ENCODE measurements at places on chromosomes 7 and 10.
A peak's percentile ranks its signal among the peaks of the same experiment; 100 is the strongest.

DNA sequence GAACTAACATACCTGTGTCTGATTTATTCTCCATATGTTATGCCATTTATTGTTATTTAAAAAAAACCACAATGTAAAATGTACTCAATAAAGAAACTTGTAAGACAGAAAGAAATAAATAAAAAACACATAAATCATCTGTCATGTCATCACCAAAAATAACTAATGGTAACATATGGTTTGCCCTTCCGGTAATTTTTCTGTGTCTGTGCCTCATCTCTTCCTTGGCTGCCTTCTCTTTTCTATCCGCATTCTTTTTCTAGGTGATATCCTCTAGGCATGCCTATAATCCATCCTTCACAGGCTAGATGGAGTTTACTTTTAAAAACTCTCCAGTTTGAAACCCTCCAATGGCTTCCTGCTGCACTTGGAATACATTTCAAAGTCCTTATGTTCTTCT lies 304.0 kb upstream of the ETV1 start:
- peaks cover 6% of the 10 kb centered on the region for H3K27me3 ChIP-seq
- no peak overlapping the region for H3K27ac ChIP-seq
- no peaks in the 10 kb centered on the region for H3K36me3 ChIP-seq

DNA sequence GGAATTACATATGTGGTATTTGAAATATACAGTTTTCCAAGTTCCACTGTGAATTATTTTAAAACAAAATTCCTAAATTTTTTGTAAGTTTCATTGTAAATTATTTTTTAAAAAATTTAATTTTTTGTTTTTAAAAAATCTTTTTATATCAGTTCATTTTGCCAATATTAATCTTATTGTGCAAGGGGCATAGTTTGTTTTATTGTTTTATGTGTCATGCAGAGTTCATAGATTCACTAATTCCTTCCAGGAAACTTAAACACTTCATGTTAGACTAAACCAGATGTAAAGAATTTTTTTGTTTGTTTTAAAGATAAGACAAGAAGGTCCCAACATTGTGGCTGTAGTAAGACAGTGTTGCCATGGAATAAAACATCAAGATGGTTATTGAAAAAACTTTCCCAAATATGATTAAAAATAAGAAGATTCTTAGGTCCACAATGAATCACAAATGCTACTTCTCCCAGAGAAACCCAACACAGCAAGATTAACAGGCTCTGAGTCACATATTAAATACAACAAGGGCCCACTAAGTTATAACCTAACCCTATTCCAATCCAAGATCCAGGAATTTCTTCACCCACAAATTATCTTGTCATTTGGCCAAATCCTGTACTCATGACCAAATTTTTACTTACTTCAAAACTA lies 464.7 kb upstream of the IGFBP3 start:
- H3K27me3 ChIP-seq, result peaks cover 7% of the 10 kb centered on the region
- H3K4me3 ChIP-seq, result no peak overlapping the region
- peaks cover 35% of the 10 kb centered on the region for H3K4me1 ChIP-seq
- H3K36me3 ChIP-seq, result peaks cover 40% of the 10 kb centered on the region

GRCh38 chr10:92502296-92502808 lies 71.5 kb downstream of the IDE start:
- no peaks in the 10 kb centered on the region for H3K27me3 ChIP-seq
- DNase-seq, result no peak
- H3K36me3 ChIP-seq, result peaks cover 48% of the 10 kb centered on the region

DNA sequence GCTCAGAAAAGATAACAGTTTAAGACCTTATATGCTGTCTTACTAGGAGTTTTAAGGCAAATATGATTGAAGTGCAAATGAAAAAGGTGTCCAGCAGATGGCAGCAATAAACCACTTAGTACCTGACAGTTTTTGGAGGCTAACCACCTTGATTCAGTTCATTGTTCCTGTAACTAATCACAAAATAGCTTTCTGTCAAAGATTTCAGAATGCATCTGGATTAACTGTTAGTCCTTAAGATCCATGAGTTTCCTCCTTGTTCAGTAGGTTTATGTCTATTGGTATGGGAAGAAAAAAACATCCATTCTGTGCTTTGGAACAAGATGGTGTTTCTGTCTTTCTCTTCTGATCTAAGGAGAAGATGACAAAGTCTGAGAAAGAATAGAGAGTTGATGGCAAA lies 46.6 kb downstream of the CCSER2 start:
- DNase-seq, result peak; percentile 19
- no peaks in the 10 kb centered on the region for H3K27me3 ChIP-seq
- no peak overlapping the region for H3K4me3 ChIP-seq
- H3K4me1 ChIP-seq, result no peaks in the 10 kb centered on the region

DNA sequence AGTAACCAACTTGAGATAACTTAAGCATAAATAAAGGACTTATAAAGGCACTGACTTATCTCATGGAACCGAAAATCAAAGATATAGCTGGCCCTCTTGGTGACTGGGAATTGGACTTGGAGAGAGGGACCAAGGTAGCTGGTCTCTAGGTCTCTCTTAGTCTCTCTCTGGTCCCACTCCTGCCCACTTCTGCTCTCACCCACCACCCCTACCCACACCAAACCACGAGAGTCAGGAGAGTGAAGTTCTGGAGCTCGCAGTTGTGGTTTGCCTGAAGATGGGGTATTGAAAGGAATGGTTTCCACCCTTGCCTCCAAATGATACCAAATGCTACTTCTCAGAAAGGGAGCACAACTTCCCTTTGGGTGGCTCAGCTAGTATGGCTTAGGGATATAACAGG lies 216.3 kb downstream of the LRMDA start:
- no peak overlapping the region for H3K27ac ChIP-seq
- peaks cover 88% of the 10 kb centered on the region for H3K4me1 ChIP-seq
- H3K27me3 ChIP-seq, result peaks cover 7% of the 10 kb centered on the region
- peaks cover 11% of the 10 kb centered on the region for H3K36me3 ChIP-seq
- no peak overlapping the region for H3K4me3 ChIP-seq
- DNase-seq, result no peak

GRCh38 chr10:78740976-78741915 lies 327.5 kb upstream of the ZMIZ1 start:
- no peak overlapping the region for H3K4me3 ChIP-seq
- no peaks in the 10 kb centered on the region for H3K36me3 ChIP-seq
- H3K4me1 ChIP-seq, result peaks cover 63% of the 10 kb centered on the region
- DNase-seq, result no peak
- H3K27me3 ChIP-seq, result peaks cover 17% of the 10 kb centered on the region

DNA sequence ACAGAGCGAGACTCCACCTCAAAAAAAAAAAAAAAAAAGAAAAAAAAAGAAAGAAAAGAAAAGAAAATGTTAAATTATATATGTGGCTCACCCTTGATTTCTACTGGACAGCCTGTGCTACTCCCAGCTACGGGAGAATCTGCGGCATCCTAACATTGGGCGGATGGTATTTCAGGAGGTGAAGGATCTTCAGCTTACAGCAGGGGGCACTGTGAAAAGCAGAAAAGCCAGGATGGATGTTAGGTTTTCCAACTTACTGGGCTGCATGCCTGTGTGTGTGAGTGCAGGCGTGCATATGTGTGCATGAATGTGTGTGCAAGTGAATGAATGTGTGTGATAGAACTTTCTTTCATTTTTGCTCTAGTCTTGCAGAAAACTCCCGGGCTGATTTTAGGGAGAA lies 1066.5 kb downstream of the TYW1 start:
- DNase-seq, result peak; percentile 19
- H3K36me3 ChIP-seq, result no peaks in the 10 kb centered on the region
- no peak overlapping the region for H3K4me3 ChIP-seq
- H3K27me3 ChIP-seq, result peaks cover 15% of the 10 kb centered on the region

GRCh38 chr10:79374312-79375191 lies 27.3 kb downstream of the PPIF start:
- peaks cover 3% of the 10 kb centered on the region for H3K27me3 ChIP-seq
- H3K36me3 ChIP-seq, result no peaks in the 10 kb centered on the region
- peaks cover 9% of the 10 kb centered on the region for H3K4me1 ChIP-seq
- no peak overlapping the region for H3K27ac ChIP-seq
- no peak overlapping the region for H3K4me3 ChIP-seq

DNA sequence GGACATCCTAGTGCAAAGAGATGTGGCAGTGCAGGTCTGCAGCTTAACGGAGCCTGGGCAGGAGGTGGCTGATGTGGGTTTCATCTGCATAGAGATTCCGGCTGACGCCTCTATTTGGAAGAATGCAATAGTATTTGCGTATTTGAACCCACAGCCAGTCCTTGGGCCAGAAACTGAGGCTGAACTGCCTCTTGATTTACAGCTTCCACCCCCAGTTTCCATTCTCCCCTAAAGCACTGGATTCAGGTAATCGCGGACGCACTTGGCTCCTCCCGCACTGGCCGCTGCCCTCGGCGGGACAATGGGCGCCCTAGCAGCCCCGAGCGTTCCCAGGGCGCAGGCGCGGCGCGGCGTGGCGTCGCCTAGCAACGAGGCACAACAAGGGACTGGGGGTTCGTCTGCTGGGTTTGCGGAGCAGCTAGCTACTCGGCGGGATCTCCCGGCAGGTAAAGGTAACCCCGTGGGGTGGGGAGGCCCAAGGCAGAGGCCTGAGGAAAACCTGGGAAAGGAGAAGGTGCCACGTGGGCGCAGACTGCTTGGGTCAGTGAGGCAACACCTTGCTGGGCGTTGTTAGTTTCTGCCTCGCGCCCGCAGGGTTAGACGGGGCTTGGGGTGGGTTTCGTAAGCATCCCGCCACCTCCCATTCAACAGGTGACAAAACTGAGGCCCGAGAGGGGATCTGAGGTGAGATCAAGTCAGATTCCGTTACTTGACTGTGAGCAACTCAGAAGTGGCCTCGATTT lies at the start of gene ARMC3:
ARMC3 (plus strand) TSS at position 393 of the 743 bp plus-strand sequence. CDS start 3,944 bp downstream, outside the sequence.
- DNase-seq, result peak; percentile 78
- H3K27me3 ChIP-seq, result peaks cover 18% of the 10 kb centered on the region
- no peak within 1 kb of the TSS for H3K4me3 ChIP-seq

DNA sequence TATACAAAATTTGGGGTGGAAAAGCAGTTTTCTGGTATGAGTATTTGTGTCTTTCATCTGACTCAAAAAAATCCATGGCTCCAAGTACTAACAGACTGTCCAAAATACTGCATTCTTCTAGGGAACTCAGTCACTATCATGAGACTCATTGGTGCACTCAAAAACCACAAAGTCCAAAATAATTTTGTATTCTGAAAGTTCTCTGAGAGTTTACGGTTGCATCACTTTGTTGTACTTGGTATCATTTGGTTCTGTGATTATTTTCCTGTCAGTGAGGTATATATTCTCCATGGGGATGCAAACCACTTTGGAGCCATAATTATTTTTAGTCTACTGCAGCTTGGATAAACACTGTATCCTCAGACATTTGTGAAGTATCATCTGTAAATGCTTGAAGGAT lies 28.0 kb upstream of the CABCOCO1 start:
- H3K27me3 ChIP-seq, result no peaks in the 10 kb centered on the region
- no peak overlapping the region for H3K4me3 ChIP-seq
- no peak for DNase-seq
- no peaks in the 10 kb centered on the region for H3K36me3 ChIP-seq

DNA sequence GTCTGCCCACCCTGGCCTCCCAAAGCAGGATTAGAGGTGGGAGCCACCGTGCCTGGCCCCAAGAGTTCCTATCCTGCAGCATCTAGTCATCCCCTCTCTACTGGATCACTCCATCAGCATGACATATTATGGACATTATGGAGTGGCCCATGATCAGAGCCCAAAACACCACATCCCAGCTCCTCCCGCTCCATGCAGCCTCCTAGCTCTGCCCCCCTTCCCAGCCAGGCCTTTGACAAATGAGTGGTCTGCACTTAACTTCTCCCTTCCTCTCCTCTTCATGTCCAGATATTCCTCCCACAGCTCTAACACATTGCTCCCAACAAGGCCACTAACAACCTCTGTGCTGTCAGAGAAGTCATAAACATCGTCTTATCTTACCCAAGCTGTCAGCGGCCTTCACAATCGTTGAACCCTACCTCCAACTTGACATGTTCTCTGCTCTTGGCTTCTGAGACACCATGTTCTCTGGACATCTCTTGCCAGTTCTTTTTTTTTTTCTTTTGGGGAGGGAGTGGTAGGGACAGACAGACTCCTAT lies 187.6 kb downstream of the NSUN6 start:
- H3K4me3 ChIP-seq, result no peak overlapping the region
- H3K27ac ChIP-seq, result no peak overlapping the region
- H3K36me3 ChIP-seq, result no peaks in the 10 kb centered on the region
- DNase-seq, result no peak
- no peaks in the 10 kb centered on the region for H3K4me1 ChIP-seq

GRCh38 chr7:102814025-102814471 lies 65.2 kb downstream of the FAM185A start:
- no peak overlapping the region for H3K27ac ChIP-seq
- H3K27me3 ChIP-seq, result no peaks in the 10 kb centered on the region
- DNase-seq, result no peak

GRCh38 chr10:128630787-128631252 lies 504.6 kb upstream of the MKI67 start:
- no peak for DNase-seq
- H3K27me3 ChIP-seq, result peaks cover 11% of the 10 kb centered on the region
- H3K36me3 ChIP-seq, result no peaks in the 10 kb centered on the region
- H3K4me1 ChIP-seq, result peaks cover 40% of the 10 kb centered on the region
- H3K27ac ChIP-seq, result no peak overlapping the region

DNA sequence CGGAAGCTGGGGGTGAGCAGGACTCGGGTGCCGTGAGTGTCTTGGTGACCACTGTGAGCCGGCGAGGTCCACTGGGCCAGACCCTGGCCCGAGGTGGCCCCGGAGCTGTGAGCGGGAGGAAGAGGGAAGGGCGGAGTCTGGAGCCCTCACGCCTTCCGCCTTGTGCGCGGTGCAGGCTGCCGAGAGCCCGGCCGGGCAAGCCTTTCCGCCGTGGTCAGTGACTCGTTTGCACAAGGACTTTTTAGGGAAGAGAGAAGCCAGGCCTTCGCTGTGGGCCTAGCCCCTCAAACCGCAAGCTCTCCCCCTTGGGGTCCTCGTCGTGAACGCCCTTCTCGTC lies 40.9 kb upstream of the ZNF32 start:
- DNase-seq, result peak; percentile 50
- no peak overlapping the region for H3K27ac ChIP-seq
- H3K27me3 ChIP-seq, result peaks cover 45% of the 10 kb centered on the region
- peaks cover 36% of the 10 kb centered on the region for H3K4me1 ChIP-seq
- H3K4me3 ChIP-seq, result peak overlapping the region; percentile 86

GRCh38 chr10:59817773-59818172 lies 64.5 kb upstream of the MRLN start:
- H3K4me3 ChIP-seq, result no peak overlapping the region
- DNase-seq, result no peak
- no peak overlapping the region for H3K27ac ChIP-seq
- H3K27me3 ChIP-seq, result no peaks in the 10 kb centered on the region

- no peaks in the 10 kb centered on the region for H3K4me1 ChIP-seq
- H3K27ac ChIP-seq, result no peak overlapping the region
- DNase-seq, result no peak
- H3K27me3 ChIP-seq, result no peaks in the 10 kb centered on the region
- H3K4me3 ChIP-seq, result no peak overlapping the region
- no peaks in the 10 kb centered on the region for H3K36me3 ChIP-seq
Observed at GRCh38 chr7:121623130-121623872, 227.2 kb upstream of the FAM3C start.
